ENCODE measurements at places on chromosomes 4 and X.

DNA sequence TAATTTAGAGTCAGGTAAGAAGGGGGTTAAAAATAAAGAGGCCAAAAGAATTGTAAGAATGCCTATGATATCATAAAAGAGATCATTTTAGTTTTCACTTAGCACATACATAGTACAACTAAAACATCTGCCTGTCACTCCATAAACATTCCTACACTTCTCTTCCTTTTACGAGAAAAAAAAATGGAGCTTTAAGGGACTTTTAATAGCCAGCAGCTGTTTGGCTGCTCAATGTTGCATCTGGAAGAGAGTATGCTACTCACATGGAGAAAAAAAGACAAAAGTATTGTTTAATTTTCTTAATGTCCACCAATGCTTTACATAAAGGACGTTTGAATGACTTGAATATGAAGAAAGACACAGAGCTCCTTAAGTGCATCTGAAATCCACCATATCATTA is 48.7 kb upstream of the TNIP3 start:
- no peak for DNase-seq

DNA sequence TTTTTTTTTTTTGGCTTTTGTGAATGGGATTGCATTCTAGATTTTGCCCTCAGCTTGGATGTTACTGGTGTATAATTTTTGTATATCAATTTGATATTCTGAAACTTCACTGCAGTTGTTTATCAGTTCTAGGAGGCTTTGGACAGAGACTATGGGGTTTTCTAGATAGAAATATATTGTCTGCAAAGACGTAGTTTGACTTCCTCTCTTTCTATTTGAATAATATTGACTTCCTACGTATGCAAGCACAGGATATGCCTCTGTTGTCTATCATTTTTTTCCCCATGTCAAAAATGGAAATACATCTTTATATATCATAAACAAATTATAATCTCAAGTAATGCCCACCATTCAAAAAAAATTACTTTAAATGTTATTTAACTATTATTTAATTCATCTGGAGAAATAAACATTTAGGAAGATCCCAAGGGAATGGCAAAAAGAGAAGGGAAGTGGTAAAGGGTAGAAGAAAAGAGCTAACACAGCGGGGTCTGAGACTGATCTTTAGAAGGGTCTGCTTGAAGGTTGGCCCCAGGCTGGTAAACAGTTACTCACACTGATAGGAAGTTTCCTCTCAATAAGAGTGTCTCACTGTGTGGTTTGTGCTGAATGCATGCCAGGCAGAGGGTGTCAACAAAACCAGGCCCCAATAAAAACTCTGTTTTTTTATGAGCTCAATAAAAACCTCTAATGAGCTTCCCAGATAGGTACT is 35.7 kb downstream of the ZNF518B start:
- DNase-seq = no peak

DNA sequence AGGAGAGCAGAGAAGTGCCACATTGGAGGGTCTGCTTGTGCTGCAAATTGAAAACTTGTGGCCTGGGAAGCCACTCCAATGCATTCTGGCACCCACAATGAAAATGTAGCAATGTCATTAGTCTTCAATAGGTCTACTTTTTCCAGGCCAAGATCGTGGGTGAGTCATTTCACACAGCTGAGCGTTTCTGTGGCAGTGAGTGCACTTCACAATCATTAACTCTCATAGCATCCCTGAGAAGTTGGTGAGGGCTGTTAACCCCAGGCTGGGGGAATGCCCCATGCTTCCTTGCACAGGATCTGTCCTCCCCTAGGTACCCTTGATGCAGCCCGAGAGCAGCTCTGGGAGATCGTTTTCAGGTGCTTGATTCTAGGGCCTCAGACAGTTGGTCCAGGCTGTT is 196.8 kb upstream of the ATP6AP2 start:
- DNase-seq = no peak

DNA sequence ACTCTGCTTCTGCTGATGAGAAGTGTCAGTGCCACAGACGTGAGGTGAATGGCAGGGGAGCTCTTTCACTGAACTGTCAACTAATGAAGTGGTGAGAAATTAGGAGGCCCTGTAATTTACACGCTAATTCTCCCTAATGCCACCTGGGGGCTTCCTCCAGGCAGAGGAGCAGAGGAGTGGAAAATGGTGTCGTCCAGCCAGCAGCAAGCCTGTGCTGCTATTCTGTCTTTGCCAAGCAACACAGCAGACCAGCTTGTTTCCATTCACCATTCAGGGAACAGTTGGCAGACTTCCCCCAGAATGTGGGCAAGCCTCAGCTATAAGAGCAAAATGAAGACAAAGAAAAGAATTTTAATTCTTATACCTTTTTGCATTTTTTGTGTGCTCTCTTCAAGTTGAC is 245.2 kb upstream of the TET2 start:
- DNase-seq = no peak

- no peak for DNase-seq
These were observed 92.8 kb upstream of the CCDC160 start for GRCh38 chrX:134144231-134144630.

DNA sequence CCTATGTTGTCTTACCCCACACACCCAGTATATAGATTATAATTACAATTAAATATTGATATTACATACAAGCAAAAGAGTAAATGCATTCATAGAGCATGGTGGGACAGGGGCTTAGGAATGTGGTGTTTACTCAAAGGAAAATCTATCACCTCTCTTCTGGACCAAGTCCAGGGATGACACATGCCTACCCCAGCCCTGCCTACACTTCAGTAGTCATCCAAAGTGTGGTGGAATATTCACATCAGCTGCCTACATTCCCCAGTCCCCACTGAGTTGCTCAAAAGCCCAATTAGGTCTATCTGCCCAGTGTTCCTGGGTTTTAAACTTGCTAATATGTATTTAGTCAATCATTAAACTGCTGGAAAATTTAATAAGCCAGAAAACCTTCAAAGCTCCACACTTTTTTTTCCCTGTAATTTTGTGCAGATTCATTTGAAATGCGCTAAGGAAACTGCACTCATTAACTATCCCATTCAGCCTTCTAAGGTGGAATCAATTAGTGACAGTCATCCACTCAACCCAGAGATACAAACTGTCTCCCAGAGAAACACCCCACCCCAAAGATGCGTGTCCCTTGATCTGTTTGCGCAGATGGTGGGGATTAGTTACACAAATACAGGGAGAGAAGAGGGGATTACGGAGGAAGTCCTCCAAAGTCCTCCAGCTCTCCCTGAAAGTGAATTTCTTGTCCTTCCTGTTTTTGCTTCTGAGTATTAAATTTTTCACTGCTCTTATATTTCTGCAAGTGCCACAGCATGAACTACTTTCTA is 91.7 kb upstream of the KDR start:
- no peak for DNase-seq

DNA sequence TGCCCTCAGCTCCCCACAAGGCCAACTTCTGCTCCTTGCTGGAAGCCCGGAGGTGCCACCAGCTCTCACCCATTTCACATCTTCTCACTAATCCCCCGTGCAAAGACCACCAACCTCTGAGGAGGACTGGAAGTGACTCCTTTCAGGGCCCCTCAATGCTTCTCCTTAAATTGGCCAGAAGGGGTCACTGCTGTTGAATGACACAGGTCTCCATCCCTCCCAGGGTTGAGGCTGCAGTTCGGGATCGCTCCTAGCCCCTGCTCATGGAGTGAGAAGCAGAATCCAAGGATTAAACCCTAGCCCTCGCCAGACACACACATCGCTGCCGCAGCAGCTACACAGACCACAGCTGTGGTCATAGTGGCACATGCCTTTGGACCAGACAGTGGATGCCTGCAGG is 279.5 kb upstream of the TAPT1 start:
- DNase-seq = no peak

DNA sequence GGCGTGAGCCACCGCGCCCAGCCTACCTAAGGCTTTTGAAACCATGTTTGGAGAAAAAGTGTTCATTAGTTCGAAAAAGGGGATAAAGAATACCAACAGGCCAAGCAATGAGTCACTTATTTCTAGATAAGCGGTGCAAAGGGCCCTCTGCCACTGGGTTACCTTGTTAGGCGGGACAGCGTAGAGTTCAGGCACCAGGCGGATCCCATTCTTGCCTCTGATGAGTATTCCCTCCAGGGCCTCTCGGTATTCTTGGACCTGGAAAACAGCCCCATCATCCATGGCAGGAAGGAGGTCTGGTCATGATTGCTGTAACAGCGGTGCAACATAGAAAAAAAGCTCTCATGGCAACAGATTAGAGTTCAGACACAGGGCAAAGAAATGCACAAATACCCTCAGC is 48.0 kb downstream of the PHKA2 start:
- DNase-seq = no peak

DNA sequence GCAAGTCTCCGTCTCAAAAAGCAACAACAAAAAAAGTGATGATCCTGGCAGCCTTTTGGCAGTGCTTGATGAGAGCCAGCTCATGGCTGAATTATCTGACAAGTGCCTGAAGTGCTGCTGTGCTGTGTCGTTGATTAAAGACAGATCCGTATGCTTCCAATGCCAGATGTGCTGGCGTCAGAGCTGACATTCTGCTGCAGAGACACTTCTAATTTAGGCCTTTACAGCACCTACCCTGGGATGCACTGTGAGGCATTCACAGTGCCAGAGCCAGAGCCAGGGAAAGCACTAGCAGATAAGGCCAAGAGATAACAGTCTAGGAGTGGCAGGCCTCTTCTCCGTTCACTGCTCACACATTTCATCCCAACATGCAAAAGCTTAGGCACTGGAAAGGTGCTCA is 995.5 kb downstream of the RAB28 start:
- no peak for DNase-seq

DNA sequence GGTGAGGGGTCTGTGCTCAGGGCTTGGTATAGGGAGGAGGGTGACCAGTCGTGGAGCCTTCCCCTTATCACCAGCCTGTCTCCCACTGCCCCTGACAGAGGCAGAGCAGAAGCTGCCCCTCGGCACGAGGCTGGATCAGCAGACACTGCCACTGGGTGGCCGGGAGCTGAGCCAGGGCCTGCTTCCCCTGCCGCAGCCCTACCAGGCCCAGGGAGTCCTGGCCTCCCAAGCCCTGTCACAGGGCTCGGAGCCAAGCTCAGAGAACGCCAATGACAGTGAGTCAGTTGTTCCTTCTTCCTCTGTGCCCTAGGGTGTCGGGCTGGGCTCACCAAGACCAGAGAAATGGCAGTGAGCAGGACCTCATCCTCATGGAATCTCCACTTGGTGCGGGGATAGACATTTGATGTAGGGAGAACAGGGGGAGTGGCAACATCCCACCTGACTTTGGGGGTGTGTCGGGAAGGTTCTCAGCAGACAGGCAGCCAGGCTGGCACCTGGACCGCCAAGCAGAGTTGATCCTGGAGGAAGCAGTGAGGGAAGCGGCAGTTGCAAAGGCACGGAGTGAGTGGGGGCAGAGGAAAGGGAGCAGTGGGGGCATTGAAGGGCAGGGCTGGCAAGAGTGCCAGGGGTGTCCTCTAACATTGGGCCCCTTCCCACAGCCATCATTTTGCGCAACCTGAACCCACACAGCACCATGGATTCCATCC is 14.3 kb upstream of the UBA1 start:
- DNase-seq = no peak

DNA sequence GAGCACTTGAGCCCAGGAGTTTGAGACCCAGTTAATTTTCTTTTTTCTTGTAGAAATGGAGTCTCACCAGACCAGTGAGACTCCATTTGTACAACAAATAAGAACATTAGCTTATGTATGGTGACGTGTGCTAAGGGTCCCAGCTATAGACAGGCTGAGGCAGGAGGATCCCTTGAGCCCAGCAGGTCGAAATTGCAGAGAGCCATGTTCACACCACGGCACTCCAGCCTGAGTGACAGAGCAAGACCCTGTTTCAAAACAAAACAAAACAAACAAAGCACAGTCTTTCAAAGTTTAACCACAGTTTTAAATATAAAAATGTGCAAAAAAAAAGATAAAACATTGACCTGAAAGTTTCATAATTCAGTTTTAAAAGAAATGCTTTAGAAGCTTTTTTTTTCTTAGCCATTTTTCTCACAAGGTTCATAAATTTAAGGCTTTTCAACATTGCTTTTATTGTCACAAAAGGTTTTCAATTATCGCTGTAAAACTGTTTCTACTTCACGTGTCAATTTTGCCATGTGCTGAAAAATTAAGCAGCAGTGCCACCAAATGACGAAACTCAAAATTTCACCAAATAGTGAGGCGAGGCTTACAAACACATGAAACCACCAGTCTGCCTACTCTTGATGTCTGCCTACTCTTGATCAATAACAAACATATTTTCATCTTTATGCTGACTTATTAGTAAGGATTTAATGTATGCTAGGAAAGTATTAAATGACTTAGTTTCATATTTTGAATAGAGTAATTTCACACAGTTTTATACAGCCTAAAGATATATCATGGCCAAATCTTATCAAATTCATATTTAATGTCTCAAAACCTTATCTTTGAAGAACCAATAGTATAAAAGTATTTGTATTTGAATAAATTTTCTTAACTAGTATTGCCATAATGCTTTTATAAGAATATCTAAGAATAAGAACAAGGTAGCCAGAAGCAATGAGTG is 126.3 kb downstream of the NEK1 start:
- no peak for DNase-seq

DNA sequence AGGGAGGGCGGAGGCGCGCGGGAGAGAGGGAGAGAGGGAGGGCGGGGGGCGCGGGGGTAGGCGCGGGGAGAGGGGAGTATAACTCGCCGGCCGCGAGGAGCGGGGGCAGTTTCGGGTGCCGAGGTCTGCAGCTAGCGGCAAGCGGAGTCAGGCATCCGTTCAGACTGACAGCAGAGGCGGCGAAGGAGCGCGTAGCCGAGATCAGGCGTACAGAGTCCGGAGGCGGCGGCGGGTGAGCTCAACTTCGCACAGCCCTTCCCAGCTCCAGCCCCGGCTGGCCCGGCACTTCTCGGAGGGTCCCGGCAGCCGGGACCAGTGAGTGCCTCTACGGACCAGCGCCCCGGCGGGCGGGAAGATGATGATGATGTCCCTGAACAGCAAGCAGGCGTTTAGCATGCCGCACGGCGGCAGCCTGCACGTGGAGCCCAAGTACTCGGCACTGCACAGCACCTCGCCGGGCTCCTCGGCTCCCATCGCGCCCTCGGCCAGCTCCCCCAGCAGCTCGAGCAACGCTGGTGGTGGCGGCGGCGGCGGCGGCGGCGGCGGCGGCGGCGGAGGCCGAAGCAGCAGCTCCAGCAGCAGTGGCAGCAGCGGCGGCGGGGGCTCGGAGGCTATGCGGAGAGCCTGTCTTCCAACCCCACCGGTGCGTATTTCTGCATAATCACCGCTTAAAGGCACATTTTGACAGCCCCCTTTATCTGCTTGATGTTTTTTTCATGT is at the start of gene POU4F2:
POU4F2 (plus strand) TSS at position 108 of the 720 bp plus-strand sequence; CDS start at position 356, 248 bp downstream.
- no peak for DNase-seq

GRCh38 chr4:76624241-76624681 is 189.2 kb downstream of the SHROOM3 start:
- DNase-seq = no peak

- DNase-seq = no peak
These were observed 139.7 kb upstream of the MAMLD1 start for GRCh38 chrX:150223176-150224015.

- no peak for DNase-seq
These were observed 25.8 kb downstream of the SLC7A11 start for GRCh38 chr4:138216272-138216867.

DNA sequence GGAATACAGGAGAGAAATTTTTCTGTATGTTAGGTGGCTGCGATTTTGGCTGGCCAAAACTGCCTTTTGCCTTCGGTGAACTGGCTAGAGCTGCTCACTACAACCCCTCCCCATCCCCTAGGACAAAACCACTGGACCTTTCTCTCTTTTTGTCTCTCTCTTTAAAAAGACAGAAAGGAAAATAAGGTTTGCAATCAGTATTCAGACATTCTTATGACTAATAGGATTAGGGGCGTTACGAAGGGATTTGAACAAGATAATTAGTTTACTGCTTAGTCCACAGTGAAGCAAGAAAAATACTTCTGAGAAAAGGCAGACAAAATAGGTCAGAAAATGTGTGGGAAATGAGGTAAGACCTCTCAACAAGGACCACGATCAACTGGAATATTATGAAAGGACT is 180.4 kb downstream of the SLIT2 start:
- no peak for DNase-seq
